T follicular helper cell (primary cell): ENCODE measurements at places on chromosomes 6 and 20.

GRCh38 chr20:62523473-62524203 lies 47.8 kb upstream of the GATA5 start:
- peak; percentile 9 for DNase-seq

GRCh38 chr20:53079261-53079691 lies 107.1 kb downstream of the TSHZ2 start:
- DNase-seq: no peak

DNA sequence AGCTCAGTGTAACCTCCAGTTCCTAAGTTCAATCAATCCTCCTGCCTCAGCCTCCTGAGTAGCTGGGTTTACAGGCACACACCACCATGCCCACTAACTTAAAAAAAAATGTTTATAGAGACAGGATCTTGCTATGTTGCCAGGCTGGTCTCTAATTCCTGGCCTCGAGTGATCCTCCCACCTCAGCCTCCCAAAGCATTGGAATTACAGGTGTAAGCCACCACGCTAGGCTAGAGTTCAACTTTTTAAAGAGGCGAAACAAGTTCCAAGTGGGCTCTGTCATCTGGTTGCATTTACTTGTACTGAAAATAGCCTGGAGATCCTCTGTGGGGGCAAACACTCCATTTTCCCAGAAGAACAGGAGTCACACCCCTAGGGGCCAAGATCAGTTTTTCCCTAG lies 100.7 kb upstream of the RIPOR2 start:
- no peak for DNase-seq

- DNase-seq: no peak
Observed at GRCh38 chr6:39599973-39600372, 125.2 kb downstream of the KIF6 start.

DNA sequence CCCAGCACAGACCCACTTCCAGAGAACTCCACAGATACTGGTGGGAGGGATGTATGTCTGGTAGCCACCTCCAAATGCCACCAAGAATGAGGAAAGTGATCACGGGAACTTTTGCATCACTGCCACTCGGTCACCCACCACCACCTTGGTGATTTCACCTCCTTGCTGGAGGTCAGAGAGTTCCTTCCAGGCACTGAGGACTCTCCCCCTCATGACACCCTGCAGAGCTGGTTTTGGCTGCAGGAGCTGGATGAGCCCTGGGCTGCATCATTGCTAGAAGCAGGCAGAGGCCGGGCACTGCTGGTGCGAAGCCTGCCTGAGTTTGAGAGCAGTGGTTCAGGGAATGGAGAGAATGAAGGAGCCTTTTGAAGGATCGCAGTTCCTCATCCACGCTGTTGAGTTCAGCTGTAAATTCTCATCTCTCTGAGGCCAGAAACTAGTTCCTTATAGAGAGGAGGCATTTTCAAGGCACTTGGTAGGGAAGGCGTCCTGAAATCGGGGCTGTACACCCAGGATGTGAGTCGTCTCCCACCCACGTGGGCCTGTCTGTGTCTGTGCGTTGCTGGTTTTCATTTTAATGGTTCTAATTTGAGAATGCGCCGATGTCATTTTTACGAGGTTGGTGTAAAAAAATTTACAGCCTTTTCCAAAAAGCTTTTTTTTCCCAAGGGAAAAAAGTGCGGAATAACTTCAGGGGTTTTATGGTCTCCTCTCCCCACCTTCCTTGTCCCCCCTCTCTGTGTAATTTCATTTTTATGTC lies 25.0 kb downstream of the FOXP4 start:
- no peak for DNase-seq

GRCh38 chr6:7580537-7580926 lies 9.5 kb upstream of the SNRNP48 start:
- DNase-seq: no peak

GRCh38 chr6:20068421-20068988 lies 143.8 kb downstream of the MBOAT1 start:
- no peak for DNase-seq

GRCh38 chr6:124658053-124658452 lies 304.2 kb upstream of the RNF217 start:
- DNase-seq: no peak

DNA sequence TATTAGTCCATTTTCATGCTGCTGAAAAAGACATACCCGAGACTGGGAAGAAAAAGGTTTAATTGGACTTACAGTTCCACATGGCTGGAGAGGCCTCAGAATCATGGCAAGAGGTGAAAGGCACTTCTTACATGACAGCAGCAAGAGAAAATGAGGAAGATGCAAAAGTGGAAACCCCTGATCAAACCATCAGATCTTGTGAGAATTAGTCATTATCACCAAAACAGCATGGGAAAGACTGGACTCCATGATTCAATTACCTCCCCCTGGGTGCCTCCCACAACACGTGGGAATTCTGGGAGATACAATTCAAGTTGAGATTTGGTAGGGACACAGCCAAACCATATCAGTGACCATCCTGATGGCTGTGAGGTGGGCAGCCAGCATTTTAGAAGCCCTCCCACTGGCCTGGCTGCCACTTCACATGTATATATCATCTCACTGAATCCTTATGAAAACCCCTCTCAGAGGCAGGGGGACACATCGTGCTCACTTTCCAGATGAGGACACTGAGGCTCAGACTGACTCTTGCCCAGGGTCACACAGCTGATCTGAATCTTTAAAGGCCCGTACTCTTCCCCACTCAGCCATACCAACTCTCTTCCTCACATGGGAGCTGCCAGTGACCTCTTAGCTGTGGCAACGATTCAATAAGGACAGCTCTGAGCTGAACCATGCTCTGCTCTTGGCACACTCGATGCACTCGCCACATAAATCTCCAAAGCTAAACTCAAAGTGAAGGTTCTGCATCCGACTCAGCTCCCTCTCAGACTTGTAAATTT lies 25.7 kb downstream of the BMP7 start:
- DNase-seq: no peak

DNA sequence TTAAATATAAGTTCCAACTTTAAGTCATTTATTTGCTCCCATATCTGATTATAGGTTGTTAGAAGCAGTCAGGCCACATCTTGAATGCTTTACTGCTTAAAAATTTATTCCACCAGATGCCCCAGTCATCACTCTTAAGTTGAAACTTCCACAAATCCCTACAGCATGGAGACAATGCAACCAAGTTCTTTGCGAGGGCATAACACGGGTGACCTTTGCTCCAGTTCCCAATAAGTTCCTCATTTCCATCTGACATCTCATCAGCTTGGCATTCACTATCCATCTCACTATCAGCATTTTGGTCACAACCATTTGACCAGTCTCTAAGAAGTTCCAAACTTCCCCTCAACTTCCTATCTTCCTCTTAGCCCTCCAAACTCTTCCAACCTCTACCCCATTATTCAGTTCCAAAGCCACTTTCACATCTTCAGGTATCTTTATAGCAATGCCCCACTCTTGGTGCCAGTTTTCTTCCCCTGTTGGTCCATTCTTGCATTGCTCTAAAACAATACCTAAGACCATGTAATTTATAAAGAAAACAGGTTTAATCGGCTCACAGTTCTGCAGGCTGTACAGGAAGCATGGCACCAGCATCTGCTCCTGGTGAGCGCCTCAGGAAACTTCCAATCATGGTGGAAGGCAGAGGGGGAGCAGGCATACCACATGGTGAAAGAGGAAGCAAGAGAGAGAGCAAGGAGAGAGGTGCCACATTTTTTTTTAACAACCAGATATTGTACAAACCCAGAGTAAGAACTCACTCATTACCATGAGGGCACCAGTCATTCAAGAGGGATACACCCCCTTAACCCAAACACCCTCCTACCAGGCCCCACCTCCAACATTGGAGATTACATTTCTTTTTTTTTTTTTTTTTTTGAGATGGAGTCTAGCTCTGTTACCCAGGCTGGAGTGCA lies 15.9 kb upstream of the ITPR3 start:
- DNase-seq: no peak

GRCh38 chr6:104566411-104566810 lies 293.3 kb downstream of the HACE1 start:
- no peak for DNase-seq

GRCh38 chr6:52642368-52642767 lies 28.5 kb upstream of the TMEM14A start:
- no peak for DNase-seq

- DNase-seq: no peak
Observed at GRCh38 chr6:161462148-161462547, 188.3 kb upstream of the AGPAT4 start.

GRCh38 chr6:161215876-161216615 lies 57.8 kb downstream of the AGPAT4 start:
- DNase-seq: no peak

DNA sequence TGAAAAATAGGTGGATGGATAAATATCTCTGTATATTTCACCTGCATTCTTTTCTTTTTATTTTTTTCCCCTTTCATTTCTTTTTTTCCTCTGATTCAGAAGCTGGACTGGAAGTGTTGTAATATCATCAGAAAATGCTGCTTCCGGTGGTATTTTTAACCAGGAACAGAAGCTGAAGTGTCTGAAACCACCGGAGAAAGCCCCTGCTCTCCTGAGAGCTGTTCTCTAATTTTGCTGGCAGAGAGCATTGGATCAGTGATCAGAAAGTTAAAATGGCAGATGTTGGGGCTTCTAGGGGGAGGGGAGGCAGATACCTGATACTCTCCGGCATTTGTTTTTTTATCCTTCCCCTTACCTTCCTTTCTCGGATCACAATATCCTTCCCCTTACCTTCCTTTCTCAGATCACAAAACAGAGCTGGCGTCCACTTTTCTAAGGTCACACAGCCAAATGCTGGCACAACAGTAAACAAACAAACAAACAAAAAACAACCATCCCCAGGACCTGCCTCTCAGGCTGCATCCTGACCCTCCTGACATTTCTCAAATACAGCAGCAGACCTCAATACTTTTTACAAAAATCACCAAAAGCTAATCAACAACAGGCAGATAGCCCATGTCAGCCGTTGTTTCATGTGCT lies 143.2 kb upstream of the ZNF217 start:
- DNase-seq: no peak

DNA sequence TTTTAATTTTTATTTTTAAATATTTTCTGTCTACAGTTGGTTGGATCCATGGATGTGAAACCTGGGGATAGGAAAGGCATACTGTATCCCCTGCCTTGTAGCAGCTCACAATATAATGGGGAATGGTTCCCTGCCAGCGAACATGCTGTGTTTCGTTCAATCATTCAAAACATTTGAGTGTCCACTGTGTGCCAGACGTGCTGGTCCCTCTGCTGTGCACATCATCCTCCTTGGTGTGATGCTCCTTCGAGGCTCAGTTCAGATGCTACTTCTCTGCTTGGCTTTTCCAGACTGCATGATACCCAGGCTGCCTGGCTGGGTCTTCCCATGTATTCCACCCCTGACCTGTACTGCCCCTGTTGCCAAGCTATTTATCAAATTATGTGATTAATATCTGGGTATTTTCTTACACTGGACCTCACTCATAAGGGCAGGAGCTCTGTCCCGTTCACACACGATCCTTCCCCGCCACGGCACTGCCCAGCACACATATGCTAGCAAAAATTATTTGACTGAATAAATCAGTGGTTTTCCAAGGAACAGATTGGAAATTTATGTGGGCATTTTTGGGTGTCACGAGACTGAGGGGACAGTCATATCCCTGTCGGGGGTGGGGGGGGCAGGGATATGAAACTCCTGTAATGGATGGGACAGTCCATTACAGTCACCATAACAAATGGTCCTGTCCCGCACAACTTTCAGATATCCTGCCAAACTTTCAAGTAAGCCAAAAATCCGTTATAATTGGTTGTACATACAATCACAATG lies 4.9 kb downstream of the SDCBP2 start:
- no peak for DNase-seq

GRCh38 chr6:118350881-118351430 lies 197.1 kb upstream of the PLN start:
- DNase-seq: no peak

- no peak for DNase-seq
Observed at GRCh38 chr20:63212792-63213191, 3.1 kb downstream of the YTHDF1 start.

- no peak for DNase-seq
Observed at GRCh38 chr20:57869951-57870315, 160.1 kb upstream of the PMEPA1 start.

GRCh38 chr6:69622924-69623323 lies 173.9 kb downstream of the LMBRD1 start:
- DNase-seq: no peak

DNA sequence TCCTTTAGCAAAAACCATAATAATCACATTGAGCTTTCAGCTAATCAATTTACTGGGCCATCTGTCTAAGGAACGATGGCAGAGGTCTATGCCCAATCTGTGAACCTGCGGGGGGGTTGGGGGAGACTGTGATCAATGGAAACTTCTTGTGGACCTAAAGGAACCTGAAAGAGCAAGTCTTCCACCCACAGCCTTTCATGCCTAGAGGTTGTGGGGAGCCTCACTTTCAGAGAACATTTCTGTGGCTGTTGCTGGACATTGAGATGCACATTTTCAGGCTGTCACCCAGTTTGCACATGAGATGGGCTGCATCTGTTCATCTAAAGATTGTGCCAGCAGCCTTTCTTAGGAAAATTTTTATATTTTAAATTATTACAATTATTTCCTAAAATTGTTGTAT lies 310.0 kb upstream of the SPTLC3 start:
- DNase-seq: no peak

- no peak for DNase-seq
Observed at GRCh38 chr6:135535989-135536414, 38.5 kb upstream of the AHI1 start.

DNA sequence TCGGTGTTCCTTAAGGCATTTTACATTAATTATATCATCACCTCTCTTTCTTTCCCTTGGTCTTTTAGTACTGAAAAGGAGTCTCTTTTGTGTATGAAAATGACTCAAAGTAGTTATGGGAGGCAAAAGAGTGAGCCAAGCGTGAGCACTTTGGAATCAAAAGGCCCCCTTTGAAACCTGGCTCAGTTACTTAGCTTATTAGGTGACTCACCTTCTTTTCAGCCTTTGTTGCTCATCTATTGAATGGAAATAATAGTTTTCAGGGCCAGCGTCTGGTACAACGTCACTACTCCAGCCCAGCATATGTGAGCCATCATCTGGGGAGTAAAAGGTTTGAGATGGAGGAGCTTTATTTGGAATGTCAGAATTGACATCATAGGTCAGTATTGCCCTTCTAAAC lies 147.4 kb upstream of the SCGN start:
- DNase-seq: no peak

DNA sequence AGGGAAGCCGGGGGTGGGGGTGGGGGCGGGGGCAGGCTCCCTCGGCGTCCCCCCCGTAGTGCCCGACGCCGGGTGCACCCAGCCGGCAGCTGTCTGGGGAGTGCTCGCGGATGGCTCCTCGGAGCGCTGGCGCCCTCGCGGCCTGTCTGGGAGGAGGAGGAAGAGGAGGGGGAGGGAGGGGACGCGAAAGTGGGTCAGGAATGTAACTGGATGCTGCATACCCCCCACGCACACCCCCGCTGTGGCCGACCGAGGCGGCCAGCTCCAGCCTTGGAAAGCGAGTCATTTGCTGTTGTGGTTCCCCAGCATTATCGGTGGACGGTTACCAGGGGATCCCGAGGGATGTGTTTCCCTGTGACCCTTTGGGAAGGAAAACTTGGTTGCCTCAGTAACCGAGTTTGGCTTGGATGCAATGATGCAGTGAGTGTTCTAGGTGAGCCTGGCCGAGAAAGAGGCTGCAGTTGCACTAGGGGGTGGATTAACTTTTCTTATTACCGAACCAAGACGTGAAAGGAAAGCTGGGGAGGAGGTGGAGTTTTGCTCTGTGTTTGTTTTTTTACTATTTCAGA lies 55.2 kb upstream of the RREB1 start:
- DNase-seq: no peak
